ENCODE measurements at places on chromosomes 3 and 15.
A peak's percentile ranks its signal among the peaks of the same experiment; 100 is the strongest.

GRCh38 chr3:27628026-27628750 lies 93.9 kb downstream of the EOMES start:
- DNase-seq, result no peak

GRCh38 chr15:73021139-73021621 lies 31.1 kb upstream of the NEO1 start:
- DNase-seq, result no peak

DNA sequence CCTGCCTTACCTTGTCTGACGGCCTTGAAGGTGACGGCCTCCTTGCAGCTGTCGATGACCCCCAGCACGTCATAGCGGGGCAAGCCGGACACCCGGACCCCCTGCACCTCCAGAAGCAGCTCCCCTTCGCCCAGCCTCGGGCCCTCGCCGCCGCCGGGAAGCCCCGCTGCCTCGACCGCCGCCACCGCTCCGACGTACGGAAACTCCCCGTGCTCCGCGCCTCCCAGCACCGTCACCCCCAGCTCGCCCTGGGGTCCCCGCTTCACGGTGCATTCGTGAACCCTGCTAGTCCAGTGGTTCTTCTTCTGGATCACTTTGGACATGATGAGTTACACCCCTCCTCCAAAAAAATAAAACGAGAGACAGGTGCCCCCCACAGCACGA lies 740 bp downstream of the MAGI1 start:
- no peak for DNase-seq

GRCh38 chr3:115996420-115997108 lies 373.3 kb downstream of the GAP43 start:
- peak; percentile 61 for DNase-seq

DNA sequence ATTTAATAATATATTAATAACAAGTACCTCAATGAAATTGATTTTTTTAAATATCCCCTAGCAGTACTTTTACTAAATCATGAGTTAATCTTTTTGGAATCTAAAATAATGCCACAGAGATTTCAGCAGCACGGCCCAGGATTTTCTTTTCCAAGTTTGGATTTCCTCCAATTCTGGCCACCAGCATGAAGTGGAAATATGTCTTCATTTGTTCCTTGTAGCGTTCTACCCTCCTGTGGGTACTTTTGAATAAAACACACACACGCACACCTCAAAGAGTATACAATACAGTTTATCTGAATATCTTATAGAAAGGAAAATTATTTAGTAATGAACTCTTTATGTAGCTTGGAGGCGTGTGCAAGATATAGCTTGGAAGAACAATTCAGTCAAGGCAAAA lies 125.1 kb upstream of the STT3B start:
- DNase-seq, result peak; percentile 43

- DNase-seq, result peak; percentile 46
Measured at GRCh38 chr3:141735176-141735575, 2.9 kb upstream of the RNF7 start.

DNA sequence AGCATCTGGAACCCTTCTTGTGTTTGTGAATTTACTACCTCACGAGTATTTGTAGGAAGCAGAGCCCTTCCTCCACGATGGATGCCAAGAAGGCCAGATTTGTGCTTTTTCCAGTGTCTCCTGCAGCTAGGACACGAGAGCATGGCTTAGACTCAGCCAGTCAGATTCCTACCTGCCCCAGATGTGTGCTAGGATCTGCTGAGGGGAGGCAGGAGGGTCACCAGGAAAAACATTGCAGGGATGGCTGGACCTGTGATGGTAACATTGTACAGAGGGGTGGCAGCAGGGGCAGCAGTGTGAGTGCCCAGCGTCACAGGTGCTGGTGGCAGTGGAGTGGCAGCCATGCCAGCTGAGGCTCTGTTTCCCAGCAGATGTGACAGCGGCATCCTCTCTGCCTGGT lies 285.3 kb downstream of the FAM43A start:
- DNase-seq, result no peak

DNA sequence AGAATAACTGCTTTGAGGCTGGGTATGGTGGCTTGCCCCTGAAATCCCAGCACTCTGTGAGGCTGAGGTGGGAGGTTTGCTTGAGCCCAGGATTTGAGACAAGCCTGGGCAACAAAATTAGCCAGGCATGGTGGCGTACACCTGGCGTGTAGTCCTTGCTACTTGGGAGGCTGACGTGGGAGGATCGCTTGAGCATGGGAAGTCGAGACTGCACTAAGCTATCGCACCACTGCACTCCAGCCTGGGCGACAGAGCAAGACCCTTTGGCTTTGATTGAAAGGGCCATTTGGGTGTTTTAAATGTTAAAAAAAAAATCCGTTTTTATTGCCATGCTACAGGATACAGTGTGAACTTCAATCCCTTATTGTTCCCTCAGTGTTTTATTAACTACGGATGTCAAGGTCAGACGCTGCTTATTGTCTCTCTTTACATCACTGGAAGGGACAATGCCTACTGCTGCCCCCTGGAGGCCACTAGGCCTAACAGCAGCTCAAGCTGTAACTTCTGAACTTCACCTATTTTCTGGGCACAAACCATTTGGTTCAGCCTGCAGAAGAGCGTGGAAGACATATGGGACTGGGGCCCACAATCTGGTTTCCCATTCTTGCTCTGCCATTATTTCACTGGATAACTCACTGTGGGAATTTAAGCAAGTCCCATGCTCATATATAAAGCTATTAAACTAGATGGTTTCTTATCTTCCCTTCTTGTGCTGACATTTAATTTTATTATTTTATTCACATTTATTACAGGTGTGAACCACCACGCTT lies 15.3 kb upstream of the IREB2 start:
- DNase-seq, result peak; percentile 43

- DNase-seq, result no peak
Measured at GRCh38 chr15:67824197-67824968, 926 bp upstream of the SKOR1 start.

DNA sequence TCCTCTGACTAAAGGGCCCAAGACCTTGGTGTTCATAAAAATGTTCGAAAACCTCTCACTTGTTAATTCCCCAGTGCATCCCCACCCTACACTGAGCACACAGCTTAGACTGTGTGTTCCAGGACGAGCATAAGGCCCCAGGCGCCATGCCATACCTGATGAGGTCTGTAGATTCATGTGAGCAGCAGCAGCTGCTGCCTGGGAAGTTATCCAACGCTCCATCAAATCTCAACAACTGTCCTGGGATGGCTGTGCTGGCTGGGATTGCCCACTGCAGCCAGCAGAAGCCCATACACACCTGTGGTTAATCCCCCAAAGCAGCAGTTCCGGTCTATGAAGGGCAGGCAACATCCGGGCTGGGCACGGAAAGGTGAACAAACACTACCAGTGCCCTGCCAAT lies 391.2 kb downstream of the IL20RB start:
- no peak for DNase-seq

DNA sequence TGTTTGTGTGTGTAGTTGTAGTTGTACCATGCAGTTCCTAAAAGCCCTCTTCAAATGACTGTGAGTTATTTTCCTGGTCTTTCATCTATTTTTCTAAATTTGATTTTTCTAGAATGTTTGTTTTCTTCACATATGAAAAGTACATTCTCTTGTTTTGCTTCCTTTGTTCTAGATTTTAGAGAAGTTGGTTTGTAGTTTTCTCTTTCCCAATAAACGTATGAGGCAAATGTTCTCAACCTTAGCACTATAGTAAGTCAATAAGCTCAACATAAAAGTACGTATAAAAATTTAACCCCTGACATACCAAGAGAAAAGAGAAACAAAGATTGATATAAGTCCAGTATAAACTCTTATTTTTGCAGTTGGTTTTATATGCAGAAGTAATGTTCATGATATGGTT lies 74.7 kb downstream of the IL1RAP start:
- DNase-seq, result no peak

- DNase-seq, result no peak
Measured at GRCh38 chr15:82986442-82986780, 401 bp downstream of the RAMAC start.

DNA sequence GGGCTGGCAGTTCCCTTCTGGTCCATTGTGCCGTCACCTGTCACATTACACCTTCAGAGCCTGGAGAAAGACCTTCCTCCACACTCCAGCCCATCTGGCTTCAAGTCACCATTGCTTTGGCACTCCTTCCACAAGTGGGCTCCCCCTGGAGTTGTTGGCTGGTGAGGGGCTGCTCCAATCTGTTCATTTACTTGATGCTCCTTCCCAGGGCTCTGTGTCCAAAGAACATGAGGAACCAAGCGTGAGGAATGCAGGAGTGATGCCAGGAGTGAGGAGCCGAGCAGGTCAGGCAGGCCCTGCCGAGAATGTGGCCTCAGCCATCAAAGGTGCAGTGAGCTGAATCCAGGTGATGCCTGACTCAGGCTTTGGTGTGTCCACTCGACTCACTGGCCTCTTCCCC lies 57.2 kb downstream of the OXNAD1 start:
- DNase-seq, result no peak

Data from M059J (cell line).